ENCODE measurements at places on chromosomes 5 and 9.

GRCh38 chr9:71955300-71955915 is 44.0 kb downstream of the C9orf85 start:
- no peak for DNase-seq

- DNase-seq, result no peak
Observed at GRCh38 chr5:177484902-177485549, 11.6 kb upstream of the DBN1 start.

GRCh38 chr5:150184990-150185912 is 4.6 kb upstream of the SLC6A7 start:
- DNase-seq, result no peak

GRCh38 chr9:74610523-74611061 is 113.5 kb downstream of the RORB start:
- no peak for DNase-seq

GRCh38 chr5:109196087-109196822 is 213.5 kb downstream of the PJA2 start:
- DNase-seq, result no peak

DNA sequence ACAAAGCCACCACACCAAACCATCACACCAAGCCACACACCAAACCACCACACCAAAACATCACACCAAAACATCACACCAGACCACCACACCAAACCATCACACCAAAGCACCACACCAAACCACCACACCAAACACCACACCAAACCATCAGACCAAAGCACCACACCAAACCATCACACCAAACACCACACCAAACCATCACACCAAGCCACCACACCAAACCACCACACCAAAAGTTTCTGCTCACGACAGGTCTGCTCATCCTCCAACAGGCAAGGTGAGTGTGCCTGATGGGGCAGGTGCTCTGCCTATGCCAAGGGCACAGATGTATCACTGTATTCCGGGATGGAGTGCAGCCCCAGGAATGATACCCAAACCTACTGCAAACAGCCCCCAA is 87.9 kb upstream of the FSTL4 start:
- no peak for DNase-seq

DNA sequence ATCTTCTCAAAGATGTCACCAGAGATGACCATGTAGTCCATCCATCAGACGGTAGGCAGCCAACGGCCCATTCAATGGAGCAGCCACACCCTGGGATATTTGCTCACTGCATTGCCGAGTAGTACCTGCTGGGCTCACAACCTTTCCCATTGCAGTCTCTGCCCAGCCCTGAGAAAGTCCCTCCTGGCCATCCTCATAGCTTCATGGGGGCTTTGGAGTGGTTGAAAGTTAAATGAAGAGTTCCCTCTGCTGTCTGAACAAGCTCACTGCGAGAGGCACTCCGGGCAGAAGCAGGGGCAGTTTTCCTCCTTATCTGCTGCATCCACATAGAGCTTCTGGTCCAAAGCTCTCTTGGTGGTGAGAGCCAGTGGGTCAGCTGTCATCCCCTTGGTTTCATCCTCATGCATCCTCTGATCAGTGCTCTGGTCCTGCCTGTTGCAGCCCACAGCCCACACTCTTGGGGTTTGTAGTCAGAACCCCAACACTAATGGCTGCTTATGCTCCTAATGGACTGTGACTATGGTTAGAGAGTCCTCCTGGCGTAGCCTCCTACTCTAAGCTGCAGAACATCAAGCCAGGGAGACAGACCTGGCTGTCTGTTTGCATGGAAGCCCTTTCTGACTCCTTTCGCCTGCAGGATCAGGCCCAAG is 23.3 kb downstream of the TNFSF8 start:
- DNase-seq, result no peak
